OCI-LY7 (cell line): ENCODE measurements at places on chromosomes 11 and 22. TPM values are rescaled to one million over a fixed set of nuclear protein-coding genes. Genes with fewer than 3 reads are reported as not detected.

DNA sequence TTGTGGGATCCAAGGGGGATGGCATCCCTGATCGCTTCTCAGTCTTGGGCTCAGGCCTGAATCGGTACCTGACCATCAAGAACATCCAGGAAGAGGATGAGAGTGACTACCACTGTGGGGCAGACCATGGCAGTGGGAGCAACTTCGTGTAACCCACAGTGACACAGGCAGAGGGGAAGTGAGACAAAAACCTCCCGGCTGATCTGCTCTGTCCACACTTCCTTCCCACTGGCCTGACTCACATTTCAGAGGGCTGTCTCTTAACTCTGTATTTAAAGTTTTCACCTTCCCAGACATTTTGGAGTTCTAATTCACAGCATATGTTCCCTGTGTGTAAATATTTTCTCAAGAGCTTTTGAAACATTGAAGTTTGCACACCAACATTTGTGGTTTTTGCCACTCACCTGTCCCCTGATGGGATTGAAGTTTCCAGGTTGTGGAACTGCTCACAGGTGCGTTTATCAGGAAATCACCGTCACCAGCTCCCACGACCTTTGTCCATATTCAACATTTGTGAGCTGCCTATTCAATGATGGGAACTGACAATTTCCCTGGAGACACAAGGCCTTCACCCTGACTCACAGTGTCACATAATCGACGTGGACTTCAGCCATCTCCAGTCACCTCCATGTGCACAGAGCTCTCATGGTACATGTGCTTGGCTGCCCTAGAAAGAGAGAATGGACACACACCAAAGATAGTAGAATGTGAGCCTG, 99.2 kb downstream of the VPREB1 start:
- DNase-seq: peak; percentile 58

GRCh38 chr22:20810645-20811044, 36.7 kb downstream of the SERPIND1 start:
- DNase-seq: no peak

- DNase-seq: no peak
Measured at GRCh38 chr11:45085646-45086501, 60.6 kb upstream of the PRDM11 start.

- DNase-seq: no peak
Measured at GRCh38 chr11:11944444-11944843, 64.0 kb downstream of the DKK3 start.

DNA sequence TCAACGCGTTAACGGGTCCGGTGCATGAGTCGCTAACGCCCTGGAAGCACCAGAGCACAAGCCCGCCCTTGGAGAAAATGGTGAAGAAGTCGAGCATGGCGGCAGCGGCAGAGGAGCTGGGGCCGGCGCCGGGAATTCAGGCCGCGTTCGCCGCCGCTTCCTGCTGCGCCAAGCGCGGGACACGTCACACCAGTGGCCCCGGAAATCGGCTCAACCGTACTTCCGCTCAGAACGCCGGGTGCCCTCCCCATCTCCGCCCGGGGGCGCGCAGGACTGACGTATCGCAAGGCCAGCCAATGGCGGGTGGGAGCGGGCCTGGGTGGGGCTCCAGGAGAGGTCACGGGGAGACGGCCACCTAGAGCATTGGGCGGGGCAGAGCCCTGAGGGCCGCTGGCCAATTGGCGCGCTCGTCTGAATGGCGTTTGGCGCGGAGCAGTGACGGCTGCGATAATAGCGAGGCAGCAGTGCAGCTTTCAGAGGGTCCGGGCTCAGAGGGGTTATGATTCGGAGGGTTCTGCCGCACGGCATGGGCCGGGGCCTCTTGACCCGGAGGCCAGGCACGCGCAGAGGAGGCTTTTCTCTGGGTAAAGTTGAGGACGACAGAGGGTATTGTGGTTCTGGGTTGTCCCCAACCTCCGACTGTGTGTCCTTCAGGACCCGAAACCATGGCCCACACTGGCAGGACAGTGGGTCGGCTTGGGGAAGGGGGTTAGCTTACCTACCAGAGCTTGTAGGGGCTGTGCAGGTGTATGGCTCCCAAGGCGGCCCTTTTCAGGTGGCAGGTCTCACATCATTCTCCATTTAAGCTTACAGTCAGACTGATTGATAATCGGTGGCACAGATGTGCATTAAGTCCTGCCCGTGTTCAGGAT, at the start of the genes FOXRED1 and SRPRA:
FOXRED1 (plus strand) TSS at position 447 of the 872 bp plus-strand sequence; CDS start at position 500, 53 bp downstream.
SRPRA (minus strand) TSS at position 188 of the 872 bp plus-strand sequence; CDS start at position 97, 91 bp downstream.
- DNase-seq: peak; percentile 99

Gene SLC35C1
- 7.9 and 9.2 TPM in 2 replicates for total RNA-seq

Gene OR4A16
- total RNA-seq: not detected in 2 replicates
